ENCODE measurements at places on chromosomes 11 and 22.

DNA sequence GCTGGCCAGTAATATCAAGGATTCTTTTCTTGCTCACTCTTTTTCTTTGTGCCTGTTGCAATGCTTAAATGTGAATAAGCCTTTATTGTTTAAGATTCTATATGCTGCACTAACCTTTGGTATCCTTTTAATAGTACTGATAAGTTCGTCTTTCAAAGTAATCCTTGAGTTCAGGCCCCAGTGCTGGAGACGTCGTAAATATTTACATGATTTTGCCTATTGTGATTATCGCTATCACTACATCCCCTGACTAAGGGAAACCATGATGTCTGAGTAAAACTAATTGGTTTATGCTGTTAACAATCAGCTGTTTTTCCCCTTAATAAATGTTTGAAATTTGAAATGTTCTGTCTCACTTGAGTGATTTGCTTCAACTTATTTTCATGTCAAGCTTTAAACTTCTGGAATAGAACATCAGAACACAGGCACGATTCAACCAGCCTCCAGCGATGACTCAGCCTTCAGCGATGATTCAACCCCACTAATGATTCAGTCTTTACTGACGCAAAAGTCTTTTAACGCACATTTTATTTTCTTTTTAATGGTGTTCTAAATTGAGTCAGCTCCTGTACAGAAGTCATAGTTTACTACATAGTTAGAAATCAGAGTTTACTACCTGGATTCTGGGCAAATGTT lies 3.9 kb downstream of the HTATIP2 start:
- DNase-seq = peak; percentile 89

- DNase-seq = peak; percentile 93
Measured at GRCh38 chr11:64923944-64924909, at the start of gene PPP2R5B. TSS of gene PPP2R5B (plus strand) at chr11:64924689. CDS start at chr11:64925735, 1,046 bp downstream.

DNA sequence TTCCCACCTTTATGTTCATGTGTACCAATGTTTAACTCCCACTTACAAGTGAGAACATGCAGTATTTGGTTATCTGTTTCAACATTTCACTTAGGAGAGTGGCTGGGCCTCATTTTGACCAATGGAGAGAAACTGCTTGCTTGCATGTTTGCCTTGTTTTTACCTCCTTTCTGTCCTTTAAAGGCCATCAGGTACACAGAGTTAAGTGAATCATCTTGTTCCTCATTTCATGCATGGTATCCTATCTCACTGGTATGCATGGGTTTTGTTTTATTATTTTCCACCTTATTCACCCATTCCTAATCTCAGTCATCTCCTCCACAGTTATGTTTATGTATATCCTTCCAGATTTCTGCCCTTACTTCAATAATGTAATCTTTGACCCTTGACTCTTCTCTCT lies 101.0 kb downstream of the ELP4 start:
- DNase-seq = no peak

DNA sequence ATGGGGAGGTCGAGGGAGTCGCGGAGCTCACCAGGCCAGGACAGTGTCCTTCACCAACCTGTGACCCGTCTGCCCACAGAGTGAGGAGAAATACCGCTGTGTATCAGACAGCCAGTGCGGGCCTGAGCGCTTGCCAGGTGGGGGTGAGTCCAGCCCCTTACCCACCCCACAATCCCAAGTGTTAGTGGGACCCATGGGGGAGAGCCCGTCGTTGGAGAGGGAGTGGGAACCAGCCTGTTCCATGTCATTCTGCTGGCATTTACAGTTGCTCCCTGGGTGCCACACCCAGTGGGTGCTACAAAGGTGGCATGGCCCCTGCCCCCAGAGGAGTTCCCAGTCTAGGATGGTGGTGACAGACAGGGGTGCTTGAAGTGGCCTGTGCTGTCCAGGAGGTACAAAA lies 9.2 kb downstream of the P2RX3 start:
- no peak for DNase-seq

DNA sequence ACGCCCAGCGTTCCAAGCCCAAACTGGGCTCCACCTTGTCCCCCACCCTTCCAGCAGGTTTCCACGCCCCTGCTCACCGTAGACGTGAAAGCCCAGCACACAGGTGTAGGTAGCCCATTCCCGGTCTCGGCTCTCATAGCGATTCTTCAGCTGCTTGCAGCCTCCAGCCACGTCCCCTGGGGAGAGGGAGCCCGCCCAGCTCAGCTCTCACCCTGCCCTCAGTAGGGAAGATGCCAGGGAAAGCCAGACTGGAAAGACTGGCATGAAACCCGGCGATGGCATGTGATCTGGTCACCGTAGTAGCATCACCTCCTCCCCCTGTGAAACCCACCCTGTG lies 1.4 kb upstream of the MTA2 start:
- DNase-seq = no peak

Measured in kidney glomerular epithelial cell (primary cell).